ENCODE measurements at places on chromosomes 11 and 22.

- peak; percentile 87 for DNase-seq
These were observed at the start of the genes SPCS2 and XRRA1 for GRCh38 chr11:74948898-74949752. Gene SPCS2 (plus strand): TSS chr11:74949266. CDS start chr11:74949286, 20 bp downstream. Gene XRRA1 (minus strand): TSS chr11:74949091. CDS start chr11:74940878, 8,213 bp downstream.

- no peak for DNase-seq
These were observed 154.3 kb downstream of the MSANTD4 start for GRCh38 chr11:105867742-105868141.

DNA sequence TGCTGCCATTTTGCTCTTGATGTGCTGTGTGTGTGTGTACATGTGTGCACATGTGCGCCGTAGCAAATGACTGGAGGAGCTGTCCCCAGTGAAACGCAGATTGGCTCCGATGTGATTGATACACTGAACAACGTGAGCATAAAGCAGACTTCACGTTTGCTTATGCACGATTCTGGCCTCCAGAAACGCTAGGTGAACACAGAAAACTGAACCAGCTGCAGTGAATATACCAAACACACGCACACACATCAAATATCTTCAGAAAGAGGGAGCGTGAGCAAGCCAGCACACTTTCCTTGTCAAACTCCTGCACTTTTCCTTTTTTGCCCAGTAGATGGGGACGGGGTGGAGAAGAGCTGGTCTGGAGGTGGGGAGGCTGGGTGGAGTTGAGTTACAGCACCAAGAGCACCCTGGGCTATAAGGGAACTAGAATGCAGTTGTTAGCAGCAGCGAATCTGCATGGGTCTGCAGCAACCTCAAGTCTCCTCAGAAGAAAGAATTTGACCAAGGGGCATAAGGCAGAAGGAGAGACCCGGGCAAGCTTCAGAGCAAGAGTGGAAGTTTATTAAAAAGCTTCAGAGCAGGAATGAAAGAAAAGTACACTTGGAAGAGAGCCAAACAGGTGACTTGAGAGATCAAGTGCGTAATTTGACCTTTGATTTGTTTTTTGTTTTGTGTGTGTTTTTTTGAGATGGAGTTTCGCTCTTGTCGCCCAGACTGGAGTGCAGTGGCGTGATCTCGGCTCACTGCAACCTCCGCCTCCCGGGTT, 77.8 kb upstream of the CADM1 start:
- no peak for DNase-seq

DNA sequence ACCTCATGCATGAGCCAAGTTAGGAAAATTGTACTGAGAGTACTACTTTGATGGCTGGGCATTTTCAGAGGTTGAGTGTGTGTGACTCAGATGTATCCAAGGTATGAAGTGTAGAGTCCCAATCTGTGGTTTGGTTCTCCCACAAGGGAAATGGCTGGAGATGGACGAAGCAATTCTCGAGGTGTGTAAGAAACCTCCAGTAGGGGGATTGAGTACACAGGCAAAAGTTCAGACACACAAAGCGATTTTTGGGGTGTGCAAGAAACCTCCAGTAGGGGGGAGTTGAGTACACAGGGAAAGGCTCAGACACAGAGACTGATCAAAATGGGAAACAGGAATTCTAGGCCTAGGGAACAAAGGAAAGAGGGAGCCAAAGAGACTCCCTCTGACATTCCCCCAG, 1536.3 kb downstream of the FAM181B start:
- no peak for DNase-seq

DNA sequence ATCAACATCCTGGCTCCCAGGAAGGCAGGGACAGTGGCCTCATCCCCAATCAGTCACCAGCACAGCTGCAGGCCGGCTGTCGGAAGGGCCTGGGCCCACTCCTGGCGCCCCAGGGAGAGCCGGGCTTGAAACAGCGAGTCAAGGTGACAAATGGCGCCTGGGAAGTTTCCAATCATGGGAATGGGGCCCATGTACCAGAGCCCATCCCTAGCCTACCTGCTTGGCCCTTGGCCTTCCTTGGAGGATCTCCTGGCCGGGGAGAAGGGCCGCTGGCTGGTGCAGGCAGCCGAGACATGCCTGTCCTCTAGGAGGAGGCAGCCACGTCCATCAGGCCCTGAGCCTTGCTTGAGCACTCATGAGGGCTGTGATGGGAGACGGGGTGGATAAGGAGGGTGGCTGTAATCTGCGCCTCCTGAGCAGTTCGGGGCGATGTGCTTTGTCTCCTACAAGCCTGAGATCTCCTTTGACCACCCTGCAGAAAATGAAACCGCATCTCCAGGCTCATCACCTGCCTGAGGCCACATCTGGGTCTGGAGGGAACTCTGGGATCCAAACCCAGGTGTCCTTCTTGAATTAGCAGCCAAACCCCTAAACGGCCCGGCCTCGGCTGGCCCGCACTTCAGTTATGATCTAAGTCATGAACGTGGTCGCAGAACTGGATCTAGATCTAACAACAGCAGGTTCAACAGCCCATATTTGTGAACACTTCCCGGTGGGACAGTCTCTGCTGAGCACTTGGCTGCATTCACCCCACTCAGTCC, 862.0 kb downstream of the TBC1D22A start:
- no peak for DNase-seq

DNA sequence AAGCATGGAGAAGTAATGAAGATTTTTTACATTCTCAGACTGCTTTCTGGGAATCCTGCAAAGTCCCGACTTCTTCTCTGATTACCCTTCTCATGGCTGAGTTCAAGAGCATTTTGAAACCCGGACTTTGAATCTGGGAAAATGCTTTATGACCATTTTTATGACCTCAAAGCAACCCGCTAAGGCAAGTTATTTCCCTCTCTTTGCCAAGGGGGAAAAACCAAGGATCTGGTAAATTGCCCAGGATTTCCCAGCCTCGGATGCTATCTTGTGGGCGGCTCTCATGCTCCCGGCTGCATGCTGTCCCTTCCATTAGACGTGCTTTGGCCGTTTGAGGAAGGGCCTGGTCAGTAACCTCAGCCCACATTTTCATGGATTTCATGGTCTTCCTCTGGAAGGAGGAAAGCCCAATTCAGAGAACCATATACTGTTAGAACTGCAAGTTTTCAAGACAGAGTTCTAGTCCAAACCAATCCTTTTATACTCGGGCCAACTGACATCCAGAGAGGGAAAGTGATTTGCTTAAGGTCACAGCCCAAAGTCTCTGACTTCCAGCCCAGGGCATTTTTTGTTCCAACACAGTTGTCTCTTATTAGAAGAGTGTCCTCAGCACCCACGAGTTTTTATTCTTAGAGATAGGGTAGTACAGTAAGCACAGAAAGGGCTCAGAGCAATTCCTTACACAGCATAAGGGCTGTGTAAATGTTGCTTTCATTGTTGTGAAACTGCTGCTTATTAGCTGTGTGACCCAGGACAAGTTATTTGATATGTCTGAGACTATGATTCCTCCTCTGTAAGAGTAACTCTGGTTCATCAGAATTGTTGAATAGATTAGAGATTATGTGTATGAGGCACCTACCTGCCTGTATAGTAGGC, 77.4 kb downstream of the NAV2 start:
- DNase-seq, result no peak

DNA sequence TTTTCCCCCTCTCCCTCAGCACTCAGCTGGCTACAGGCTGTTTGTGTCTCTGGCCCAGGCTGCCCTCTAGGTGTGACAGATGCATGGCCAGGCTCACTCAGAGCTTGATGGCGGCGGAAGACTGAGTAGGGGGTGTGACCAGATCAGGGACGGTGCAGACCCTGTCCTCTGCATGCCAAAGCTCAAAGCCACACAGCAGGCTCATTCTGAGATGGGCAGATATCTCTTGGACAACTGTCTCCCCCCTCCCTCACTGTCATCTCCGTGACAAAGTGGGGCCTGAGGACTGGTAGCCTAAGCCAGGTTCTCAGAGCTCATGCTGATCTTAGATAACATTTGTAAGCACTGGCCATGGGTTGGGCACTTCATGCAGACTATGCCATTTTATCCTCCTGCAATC, 231.3 kb downstream of the DSCAML1 start:
- DNase-seq, result no peak

- DNase-seq, result no peak
These were observed 390.3 kb downstream of the SHANK2 start for GRCh38 chr11:70862093-70862492.

DNA sequence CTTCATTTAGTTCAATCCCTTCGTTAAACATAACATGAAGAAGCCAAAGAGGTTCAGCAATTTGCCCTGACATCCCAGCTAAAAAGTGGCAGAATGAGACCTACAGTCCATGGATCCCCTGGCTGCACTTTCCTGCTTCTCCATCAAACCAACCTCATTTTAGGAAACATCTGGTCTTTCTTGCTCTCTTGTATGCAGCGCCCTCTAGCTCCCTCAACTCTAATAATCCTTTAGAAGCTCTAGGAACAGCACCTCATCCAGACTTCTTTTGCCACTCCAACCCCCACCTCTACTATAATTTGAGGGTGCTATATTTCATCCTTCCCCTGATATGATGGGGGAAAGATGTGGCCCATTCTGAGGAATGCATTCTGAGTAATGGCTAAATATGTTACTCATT, 7.4 kb downstream of the CNTF start:
- DNase-seq, result no peak

GRCh38 chr22:31308181-31308580, 15.9 kb upstream of the PIK3IP1 start:
- no peak for DNase-seq

- no peak for DNase-seq
These were observed 16.6 kb downstream of the OR10D3 start for GRCh38 chr11:124199702-124200101.

DNA sequence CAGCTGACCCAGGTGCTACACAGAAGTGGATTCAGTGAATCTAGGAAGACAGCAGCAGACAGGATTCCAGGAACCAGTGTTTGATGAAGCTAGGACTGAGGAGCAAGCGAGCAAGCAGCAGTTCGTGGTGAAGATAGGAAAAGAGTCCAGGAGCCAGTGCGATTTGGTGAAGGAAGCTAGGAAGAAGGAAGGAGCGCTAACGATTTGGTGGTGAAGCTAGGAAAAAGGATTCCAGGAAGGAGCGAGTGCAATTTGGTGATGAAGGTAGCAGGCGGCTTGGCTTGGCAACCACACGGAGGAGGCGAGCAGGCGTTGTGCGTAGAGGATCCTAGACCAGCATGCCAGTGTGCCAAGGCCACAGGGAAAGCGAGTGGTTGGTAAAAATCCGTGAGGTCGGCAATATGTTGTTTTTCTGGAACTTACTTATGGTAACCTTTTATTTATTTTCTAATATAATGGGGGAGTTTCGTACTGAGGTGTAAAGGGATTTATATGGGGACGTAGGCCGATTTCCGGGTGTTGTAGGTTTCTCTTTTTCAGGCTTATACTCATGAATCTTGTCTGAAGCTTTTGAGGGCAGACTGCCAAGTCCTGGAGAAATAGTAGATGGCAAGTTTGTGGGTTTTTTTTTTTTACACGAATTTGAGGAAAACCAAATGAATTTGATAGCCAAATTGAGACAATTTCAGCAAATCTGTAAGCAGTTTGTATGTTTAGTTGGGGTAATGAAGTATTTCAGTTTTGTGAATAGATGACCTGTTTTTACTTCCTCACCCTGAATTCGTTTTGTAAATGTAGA, 1.7 kb downstream of the MALAT1 start:
- no peak for DNase-seq

DNA sequence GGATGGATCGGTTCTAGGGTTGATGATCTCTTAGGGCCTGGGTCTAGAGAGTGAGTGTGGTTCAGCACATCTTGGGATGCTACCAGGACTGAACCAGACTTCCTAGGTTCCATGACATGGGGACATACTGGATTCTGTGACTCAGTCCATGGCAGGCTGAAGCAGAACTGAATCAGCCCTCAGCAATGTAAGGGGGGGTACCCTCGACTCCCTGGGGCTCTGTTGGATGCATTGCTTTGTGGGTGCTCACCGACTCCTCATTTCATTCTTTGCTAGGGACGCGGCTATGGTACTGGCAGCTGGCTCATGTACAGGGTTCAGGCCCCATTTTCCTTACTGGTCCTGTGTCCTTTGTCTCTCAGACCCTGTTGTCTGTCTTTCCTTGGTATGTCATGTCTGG, 733 bp upstream of the GRAMD1B start:
- no peak for DNase-seq

DNA sequence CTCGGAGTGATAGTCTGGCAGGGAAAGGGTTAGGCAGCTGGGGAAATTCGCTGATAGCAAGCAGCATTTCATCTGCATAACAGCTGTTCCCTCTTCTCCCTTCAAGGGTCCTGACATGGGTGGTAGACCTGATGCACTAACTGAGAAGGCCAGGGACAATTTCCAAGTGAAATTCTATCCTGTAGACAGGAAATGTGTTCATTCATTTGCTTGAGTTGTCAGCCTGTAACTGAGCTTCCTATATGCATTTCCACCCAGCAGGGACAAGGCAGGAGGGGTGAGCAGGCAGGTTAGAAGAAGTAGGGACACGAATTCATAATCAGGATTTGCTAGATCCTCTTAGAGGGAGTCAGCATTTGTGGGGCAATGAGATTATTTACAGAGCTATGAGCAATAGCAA, 154.3 kb upstream of the NCAM1 start:
- no peak for DNase-seq

- no peak for DNase-seq
These were observed 1313.6 kb downstream of the TBC1D22A start for GRCh38 chr22:48076008-48076407.

DNA sequence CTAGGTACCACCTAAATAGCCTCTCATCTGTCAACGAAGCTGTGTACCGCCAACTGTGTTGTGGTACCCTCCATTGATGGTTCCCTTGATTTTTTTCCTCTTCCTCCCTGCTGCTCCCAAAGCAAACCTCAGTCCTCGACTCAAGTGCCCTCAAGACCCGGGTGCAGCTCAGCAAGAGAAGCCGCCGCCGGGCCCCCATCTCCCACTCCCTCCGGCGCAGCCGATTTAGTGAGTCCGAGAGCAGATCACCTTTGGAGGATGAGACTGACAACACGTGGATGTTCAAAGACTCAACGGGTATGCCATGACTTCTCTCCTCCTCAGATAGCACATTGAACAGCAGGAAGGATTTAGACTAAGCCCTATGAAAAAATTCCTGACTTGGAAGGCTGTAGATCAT, 22.4 kb upstream of the CRYBB3 start:
- no peak for DNase-seq

GRCh38 chr11:65648997-65649493, 11.1 kb downstream of the SIPA1 start:
- no peak for DNase-seq

DNA sequence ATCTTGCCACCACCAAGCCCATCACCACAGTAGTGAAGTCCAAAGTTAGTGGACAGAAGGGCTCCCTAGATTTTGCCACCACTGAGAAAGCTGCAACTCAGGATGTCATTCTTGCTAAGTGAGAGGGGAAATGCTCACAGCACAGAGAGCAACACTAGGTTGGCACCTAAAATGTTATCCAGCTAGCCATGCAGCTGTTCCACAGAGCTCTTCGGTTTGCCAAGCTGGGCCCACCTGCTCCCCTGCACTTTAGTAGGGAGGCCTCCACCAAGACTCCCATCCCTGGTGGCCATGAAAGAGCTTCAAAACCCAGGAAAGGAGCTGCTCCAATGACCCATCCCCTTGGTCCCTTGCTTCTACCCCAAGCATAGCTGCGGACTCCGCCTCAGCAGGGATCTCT, 63.8 kb downstream of the TRIM29 start:
- no peak for DNase-seq
